Stimulated activated CD8-positive, alpha-beta memory T cell treated with anti-CD3 and anti-CD28 coated beads, Interleukin-4, amount 100 ng/mL, for 4 hours (primary cell): ENCODE measurements at places on chromosomes 3 and 15.

DNA sequence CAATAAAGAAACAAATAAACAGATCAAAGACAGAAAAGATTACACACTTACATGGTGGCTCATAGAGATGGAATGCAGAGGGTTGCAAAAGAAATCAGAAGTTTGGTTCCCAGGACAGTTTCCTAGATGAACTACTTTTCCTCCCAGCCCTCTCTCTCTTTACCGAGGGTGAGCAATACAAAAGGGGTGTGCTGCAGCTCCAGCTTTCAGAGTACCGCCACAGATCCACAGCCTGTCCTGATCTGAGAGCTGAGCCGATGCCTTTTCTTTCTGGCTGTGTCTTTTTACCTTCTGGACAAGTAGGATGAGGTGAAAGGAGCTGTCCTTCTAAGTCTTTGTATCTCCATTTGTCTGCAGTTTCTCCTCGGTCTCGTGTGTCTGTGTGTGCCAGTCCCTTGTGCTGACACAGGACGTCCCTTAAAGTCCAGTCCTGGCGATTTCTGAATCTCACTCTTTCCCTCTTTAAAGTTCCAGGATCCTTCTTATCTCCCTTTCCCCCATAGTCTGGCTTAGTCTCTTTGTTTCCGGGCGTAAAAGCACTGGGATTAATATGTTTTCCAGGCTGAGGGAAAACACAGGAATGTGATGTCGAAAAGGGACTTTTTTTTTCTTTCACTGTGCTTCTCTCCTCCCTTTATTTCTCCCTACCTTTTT lies 540 bp downstream of the CCDC80 start:
- no peak for DNase-seq

- no peak for DNase-seq
These were observed 36.2 kb downstream of the SPINK8 start for GRCh38 chr3:48297111-48297810.

- DNase-seq, result no peak
These were observed 75.3 kb upstream of the ACP3 start for GRCh38 chr3:132241776-132242514.

DNA sequence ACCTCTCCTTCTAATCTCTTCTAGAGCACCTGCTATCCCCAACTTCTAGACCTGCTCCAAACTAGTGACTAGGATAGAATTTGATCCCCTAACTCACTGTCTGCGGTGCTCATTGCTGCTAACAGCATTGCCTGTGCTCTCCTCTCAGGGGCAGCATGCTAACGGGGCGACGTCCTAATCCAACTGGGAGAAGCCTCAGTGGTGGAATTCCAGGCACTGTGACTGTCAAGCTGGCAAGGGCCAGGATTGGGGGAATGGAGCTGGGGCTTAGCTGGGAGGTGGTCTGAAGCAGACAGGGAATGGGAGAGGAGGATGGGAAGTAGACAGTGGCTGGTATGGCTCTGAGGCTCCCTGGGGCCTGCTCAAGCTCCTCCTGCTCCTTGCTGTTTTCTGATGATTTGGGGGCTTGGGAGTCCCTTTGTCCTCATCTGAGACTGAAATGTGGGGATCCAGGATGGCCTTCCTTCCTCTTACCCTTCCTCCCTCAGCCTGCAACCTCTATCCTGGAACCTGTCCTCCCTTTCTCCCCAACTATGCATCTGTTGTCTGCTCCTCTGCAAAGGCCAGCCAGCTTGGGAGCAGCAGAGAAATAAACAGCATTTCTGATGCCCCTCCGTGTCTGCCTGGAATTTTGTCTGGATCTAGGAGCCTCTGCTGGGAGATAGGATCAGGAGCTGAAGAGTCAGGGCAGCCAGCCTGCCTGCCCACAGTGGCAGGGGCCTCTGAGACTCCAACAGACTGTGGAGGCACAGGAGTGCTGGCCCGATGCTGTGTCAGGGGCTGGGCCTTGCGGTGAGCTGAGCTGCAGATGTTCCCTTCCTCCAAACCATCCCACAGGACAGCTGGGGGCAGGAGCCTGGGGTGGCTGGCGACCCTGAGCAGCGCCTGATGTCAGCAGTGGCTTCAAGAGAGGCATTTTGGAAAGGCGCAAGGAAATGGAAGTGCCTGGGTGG lies 3.0 kb downstream of the ISLR start:
- DNase-seq, result no peak

DNA sequence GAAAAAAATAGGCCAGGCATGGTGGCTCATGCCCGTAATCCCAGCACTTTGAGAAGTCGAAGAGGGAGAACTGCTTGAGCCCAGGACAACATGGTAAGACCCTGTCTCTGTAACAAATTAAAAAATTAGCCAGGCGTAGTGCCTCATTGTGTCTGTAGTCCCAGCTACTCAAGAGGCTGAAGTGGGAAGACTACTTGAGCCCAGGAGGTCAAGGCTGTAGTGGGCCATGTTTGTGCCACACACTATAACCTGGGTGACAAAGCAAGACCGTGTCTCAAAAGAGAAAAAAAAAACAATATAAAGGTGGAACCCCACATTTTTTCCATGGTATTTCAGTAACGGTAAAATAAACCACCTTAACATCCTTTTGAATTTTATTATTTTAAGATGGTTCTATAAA lies 69.9 kb downstream of the DENND4A start:
- no peak for DNase-seq

- DNase-seq, result no peak
These were observed 33.0 kb upstream of the DENND4A start for GRCh38 chr15:65824941-65825544.

- DNase-seq, result no peak
These were observed 21.8 kb downstream of the CRABP1 start for GRCh38 chr15:78361771-78362506.

DNA sequence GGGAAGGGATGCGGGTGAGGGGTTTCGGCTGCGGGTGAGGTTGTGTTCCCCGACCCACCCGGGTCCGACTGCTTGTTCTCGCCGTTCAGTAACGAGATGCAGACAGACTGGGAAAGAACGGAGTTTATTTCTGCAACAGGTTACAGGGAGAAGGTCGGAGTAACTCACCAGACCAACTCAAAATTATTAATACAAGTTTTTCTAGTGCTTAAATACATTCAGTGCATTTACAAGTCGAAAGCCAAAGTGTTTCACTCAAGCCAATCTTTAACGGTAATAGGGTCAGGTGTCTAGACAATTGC lies 492 bp upstream of the HIGD1A start:
- DNase-seq, result no peak

GRCh38 chr3:38177181-38177580 lies 11.8 kb downstream of the OXSR1 start:
- no peak for DNase-seq

- DNase-seq, result no peak
These were observed 36.6 kb downstream of the DMXL2 start for GRCh38 chr15:51585986-51586385.

DNA sequence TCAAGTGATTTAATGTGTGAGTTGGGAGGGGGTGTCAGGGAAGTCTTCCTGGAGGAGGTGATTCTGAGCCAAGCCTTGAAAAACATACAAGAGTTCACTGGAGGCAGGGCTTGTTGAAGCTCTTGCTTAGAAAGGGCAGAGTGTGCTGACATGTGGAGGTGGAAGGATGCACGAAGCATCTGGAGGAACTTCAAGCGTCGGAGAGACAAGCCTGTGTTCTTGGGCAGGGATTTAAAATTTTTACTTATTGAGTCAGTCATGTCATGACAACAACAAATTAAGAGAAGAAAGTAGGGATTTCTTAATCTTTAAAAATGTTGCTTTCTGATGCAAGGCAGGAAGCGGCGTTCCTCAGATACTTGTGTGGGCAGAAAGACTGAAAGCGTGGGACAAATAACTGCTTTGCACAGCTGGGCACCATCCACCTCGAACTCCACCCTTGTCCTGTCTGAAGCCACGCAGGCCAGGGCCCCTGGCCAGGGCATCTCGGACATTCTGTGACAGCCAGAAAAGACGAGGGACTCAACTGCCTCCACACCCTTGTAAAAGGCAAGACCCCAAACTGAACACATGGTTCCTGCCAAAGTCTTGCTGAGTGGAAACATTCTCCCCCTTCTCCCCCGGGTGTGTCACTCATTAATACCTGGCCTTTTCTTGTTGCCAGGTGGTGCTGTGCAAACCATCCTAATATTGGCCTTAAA lies 6.9 kb upstream of the IL16 start:
- no peak for DNase-seq

- no peak for DNase-seq
These were observed 76.9 kb upstream of the RPL32 start for GRCh38 chr3:12918231-12918630.

GRCh38 chr15:60421544-60421943 lies 23.8 kb upstream of the ANXA2 start:
- no peak for DNase-seq

- DNase-seq, result no peak
These were observed 145.9 kb downstream of the TBL1XR1 start for GRCh38 chr3:177051411-177051810.

DNA sequence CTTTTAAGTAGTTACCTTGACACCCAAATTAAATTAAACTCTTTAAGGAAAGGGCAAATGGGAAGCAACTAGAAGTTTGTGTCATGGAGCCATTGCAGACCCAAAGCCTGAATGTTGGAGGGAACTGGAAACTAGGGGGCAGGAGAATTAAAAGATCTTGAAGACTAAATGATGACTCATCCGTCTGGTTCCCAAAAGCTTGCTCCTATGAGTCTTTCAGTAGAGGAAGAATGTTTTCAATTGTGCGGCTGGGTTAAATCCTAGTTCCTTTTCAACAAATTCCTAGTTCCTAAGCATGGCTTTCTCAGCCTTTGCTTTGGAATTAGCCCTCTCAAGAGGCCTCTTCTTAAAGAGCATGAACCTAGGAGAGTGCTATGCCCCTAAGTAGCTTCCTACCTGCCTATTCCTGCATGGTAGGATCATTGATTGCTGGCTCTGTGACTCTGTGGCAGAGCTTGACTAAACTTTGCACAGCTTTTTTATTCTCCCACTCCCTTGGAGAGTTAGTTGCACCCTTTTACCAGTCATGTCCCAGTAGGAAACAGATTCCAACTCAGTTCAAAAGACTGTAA lies 17.7 kb downstream of the CLEC3B start:
- no peak for DNase-seq

- DNase-seq, result no peak
These were observed 14.8 kb upstream of the WNT5A start for GRCh38 chr3:55501905-55502304.

DNA sequence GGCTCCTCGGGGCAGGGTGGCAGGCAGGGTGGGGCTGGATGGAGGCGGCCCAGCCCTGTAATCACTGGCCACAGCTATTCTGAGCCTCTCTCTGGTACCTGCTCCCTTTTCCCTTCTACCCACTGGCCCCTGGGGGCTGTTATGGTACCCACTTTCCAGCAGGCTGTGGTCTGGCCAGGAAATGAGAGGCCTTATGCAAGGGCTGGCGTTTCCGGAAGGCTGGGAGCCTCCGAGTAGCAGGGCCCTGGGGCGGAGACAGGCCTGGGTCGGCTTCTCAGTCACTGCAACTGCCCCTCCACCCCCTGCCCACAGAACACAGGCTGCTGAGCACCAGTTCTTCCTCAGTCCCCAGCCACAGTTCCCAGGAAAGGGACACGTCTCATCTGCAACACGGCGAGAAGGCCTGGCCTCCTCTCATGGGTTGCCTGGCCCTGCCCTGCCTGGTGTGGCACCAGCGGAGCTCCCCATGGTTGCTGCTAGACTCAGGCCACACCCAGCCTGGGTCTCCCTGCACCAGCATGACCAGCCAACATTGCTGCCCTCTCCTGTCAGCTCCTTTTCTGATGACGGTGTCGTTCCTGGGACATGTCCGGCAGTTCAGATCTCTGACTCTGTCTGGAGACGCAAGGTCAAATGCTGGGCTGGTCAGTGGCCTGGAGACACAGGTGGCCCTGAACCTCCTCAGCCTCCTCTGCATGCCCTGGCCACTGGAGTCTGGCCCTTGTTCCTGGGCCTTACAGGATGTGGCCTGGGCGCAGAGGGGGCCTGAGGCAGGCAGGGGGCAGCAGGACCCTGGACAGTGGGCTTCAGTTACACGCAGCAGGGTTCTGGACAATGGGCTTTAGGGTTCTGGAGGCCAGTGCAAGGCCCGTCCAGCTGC lies 6.5 kb downstream of the CHST13 start:
- no peak for DNase-seq

DNA sequence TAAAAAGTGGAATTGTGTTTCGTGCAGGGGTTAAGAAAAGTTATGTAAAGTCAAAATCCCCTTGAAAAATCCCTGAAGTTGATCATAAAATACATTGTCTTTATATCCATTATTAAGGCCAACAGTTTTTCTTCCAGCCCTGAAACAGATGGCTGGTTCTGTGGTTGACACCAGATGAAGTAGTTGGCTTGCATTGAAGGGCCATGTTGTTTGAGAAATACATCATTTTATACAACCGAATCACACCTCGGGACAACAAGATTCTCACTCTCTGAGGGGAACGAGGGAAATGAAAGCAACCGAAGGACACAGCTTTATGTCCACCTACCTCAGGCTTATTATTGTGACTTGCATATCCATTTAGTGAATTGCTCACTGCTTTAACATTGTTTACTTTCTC lies 126.0 kb upstream of the MITF start:
- DNase-seq, result no peak

DNA sequence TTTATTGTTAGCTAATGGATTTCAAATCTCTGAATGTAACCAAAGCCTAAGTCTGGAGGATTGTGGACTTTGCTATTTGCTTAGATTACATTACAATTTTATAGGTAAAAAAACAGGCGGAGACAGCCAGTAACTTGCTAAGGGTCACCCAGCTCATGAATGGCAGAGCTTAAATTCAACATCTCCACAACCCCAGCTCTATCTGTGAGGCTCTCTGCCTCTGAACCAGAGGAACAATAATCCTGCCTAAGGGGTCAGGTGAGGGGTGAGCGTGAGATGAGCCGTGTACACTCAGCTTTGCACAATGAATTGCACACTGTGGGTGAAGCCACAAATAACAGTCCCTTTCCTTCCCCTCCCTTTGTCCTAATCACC lies 69.8 kb upstream of the SPATA12 start:
- no peak for DNase-seq

DNA sequence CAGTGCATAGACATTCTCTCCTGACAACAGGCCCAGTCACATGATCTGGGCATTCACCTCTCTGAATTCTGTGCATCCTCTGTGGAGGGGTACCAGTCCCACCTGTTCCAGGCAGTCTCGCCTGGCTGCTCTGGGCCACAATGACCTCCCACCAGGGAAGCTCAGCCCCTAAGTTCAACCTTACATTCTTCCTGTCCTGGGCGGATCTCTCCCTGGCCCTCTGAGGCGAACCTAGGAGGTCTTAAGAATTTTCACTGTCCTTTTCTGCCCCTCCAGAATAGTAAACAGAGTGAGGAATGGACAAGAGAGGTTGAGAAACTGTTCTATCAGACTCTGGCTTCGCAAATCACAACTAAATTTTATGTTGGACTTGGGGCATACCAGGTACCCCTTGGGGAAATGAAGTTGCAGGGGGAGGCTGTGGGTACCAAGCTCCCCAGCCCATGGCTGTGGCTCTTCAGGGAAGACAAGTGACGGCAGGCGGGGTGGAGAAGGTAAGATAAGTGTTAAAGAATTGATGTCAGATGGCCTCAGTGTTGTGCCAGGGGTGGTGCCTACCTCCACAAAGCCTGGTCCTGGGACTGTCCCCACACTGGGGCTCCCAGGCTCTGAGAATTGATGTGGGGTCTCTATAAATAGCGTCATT lies 5.3 kb downstream of the SCN5A start:
- no peak for DNase-seq

DNA sequence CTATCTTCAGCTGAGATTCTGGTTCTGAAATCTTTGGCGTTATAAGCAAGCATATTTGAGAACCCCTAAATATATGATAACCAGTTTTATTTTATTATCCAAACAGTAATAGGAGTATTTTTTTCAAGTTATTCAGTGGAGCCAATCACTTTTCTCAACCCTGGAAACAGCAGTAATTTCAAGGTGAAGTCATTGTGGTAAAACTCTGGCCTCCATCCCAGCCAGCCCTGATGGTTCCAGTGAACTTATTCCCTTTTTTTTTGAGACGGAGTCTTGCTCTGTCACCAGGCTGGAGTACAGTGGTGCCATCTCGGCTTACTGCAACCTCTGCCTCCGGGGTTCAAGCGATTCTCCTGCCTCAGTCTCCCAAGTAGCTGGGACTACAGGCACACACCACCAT lies 545.4 kb upstream of the IL12A start:
- DNase-seq, result no peak
